ENCODE measurements at places on chromosomes 7 and 10.

GRCh38 chr10:52652431-52653262, 119.9 kb downstream of the MBL2 start:
- no peak for DNase-seq

GRCh38 chr10:131905603-131906268, 4.9 kb downstream of the PPP2R2D start:
- DNase-seq: no peak

- DNase-seq: no peak
Measured at GRCh38 chr10:57964351-57964750, 303.3 kb downstream of the IPMK start.

GRCh38 chr10:73552819-73553715, 38.1 kb downstream of the USP54 start:
- no peak for DNase-seq
